ENCODE measurements at places on chromosomes 2 and 18.

DNA sequence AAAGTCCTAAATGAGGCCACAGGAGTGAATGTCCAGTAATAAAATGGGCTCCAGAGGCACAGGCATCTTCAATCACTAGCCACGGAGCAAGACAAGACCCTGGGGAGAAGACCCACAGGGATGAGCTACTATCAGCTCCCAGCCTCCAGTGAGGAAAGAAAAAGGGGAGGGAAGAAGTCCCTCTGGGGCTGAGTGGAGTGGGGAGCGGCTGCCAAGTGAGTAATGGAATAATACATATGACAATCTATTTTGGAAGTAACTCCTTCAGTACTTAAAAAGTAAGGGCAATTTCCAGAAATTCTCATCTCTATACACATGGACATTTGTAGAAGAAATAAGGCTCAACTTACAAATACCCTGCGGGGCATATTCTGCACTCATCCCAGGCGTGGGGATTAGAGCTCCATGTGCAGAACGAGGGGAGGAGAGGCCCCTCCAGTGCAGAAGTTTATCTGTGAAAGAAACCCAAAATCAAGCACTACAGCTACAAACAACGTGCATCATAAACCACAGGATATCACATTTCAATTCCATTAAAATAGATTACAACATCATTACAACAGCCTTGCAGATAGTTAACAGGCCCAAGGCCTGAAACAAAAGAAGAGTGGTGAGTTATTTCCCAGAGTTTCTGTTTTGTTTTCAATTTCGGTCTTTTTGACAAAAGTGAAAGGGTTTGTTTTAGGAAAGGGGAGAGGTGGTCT is 84.9 kb downstream of the BCL11A start:
- DNase-seq = no peak

DNA sequence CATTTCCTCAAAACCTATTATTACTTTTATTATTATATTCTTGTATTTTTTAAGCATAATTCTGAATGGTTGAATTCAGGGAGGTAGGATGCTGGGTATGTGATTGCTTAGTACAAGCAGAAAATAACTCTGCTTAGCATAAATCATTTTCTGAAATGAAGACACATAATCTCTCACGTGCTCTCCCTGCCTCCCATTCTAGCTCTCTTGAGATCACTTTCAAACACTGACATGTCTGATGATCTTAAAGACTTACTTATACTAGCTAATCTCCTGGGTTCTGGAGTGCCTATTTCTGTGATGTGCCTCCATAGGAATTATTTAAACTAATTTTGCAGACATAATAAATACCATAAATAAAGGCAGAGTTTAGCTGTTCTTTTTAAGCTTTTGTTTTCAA is 1136.0 kb downstream of the SUCLG1 start:
- DNase-seq = no peak

- no peak for DNase-seq
Measured at GRCh38 chr2:236576953-236577352, 7.3 kb downstream of the ACKR3 start.

DNA sequence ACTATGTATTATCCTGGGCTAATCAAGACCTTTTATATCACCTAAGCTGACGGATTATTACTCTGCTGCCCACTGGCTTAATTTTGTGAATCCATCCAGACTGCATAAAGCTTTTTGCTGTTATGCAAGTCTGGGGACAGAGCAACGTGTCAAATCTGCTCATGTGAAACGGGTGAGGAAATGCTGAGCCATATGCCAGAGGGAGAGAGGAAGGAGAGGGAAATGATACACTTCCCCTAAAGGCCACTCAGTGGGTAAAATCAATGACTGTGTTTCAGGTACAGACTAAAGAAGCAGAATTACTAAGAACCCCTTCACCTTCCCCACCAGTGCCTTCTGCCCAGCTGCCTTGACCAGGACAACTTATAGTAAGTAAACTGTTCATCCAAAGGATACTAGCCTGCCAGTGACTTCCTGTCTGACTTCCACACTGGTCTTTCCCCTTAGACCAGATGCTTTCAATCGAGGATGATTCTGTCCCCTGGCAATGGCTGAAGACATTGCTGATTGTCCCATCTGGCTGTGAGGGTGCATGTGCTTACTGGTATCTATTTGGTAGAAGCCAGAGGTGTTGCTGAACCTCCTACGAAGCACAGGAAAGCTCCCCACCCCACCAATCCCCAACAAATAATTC is 43.0 kb downstream of the STAT1 start:
- no peak for DNase-seq

DNA sequence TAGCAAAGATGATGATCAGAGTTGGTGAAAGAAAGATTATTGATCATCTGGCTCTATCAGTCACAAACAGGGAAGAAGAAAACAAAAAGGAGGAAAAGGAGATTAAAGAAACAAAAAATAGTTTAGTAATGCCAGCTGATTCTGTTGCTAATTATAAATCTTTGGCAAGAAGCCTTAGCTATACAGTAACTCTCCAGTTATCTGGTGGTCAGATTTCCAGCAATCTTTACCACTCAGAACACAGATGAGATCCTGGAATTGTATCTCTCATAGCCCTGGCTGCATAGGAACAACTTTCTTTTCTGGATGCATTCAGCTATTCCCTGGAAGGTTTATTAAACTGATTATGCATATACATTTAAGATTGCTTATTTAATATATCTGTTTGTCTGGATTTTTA is 256.8 kb upstream of the ZEB2 start:
- no peak for DNase-seq
